A549 treated with CORT108297 at 1 μM for 4 hours (cell line): ENCODE measurements at places on chromosomes 13 and 19. TPM values are rescaled to one million over a fixed set of nuclear protein-coding genes. Genes with fewer than 3 reads are reported as not detected.

Gene CEP89
- 39.9 to 53.0 TPM (median 50.2 TPM) in 5 replicates for total RNA-seq

Gene LCP1
- 0.09 to 0.16 TPM (median 0.14 TPM) in 5 replicates for total RNA-seq

Gene SCEL
- 0.43 to 0.72 TPM (median 0.60 TPM) in 5 replicates for total RNA-seq

Gene KLK4
- total RNA-seq = 0.08 to 0.39 TPM (median 0.11 TPM) in 5 replicates

Gene UBE2L5
- not detected in 5 replicates for total RNA-seq

Gene SBNO2
- 28.1 to 47.8 TPM (median 46.9 TPM) in 5 replicates for total RNA-seq

Gene RPL21
- total RNA-seq = 1,210 to 1,778 TPM (median 1,278 TPM) in 5 replicates

Gene PEX11G
- 1.3 to 2.6 TPM (median 2.1 TPM) in 5 replicates for total RNA-seq

Gene ONECUT3
- total RNA-seq = not detected in 5 replicates

Gene CGB8
- total RNA-seq = 2.9 to 5.0 TPM (median 4.8 TPM) in 5 replicates

Gene VAV1
- total RNA-seq = 6.3 to 8.9 TPM (median 6.8 TPM) in 5 replicates

Gene MADCAM1
- 0.23 to 0.39 TPM (median 0.33 TPM) in 5 replicates for total RNA-seq

Gene JUNB
- 97.7 to 170 TPM (median 137 TPM) in 5 replicates for total RNA-seq

Gene SIGLEC9
- not detected in 5 replicates for total RNA-seq

Gene GRIK5
- total RNA-seq = 0.38 to 0.72 TPM (median 0.58 TPM) in 5 replicates

Gene ADGRL1
- total RNA-seq = 2.1 to 3.7 TPM (median 3.4 TPM) in 5 replicates

Gene RFX1
- total RNA-seq = 3.7 to 6.3 TPM (median 5.7 TPM) in 5 replicates

Gene NLRP4
- not detected in 5 replicates for total RNA-seq

Gene FXYD7
- 0.12 to 0.42 TPM (median 0.23 TPM) in 4 of 5 replicates, not detected in the other for total RNA-seq

Gene CCDC122
- 2.2 to 3.6 TPM (median 2.8 TPM) in 5 replicates for total RNA-seq

Gene ETV2
- total RNA-seq = 1.6 to 3.1 TPM (median 2.4 TPM) in 5 replicates

Gene RXFP2
- not detected in 5 replicates for total RNA-seq

Gene ACP7
- 0.12 to 0.22 TPM (median 0.14 TPM) in 5 replicates for total RNA-seq

Gene PALM
- 11.5 to 17.8 TPM (median 15.2 TPM) in 5 replicates for total RNA-seq

Gene FAAP24
- total RNA-seq = 15.0 to 17.0 TPM (median 15.8 TPM) in 5 replicates

Gene LIN7B
- total RNA-seq = 3.8 to 8.2 TPM (median 6.6 TPM) in 5 replicates

Gene IZUMO2
- total RNA-seq = not detected in 5 replicates

Gene KIR2DL1
- not detected in 5 replicates for total RNA-seq

Gene DPRX
- total RNA-seq = not detected in 5 replicates

Gene CYP4F8
- total RNA-seq = not detected in 5 replicates

Gene RASGRP4
- total RNA-seq = 0.07 to 0.14 TPM (median 0.11 TPM) in 3 of 5 replicates, not detected in the others

Gene MBD3L2
- total RNA-seq = not detected in 5 replicates

Gene NDFIP2
- total RNA-seq = 18.5 to 21.8 TPM (median 19.4 TPM) in 5 replicates

Gene UBE2S
- total RNA-seq = 320 to 492 TPM (median 460 TPM) in 5 replicates

Gene MAB21L1
- not detected in 5 replicates for total RNA-seq

Gene PBX4
- 0.91 to 2.2 TPM (median 1.6 TPM) in 5 replicates for total RNA-seq

Gene ZFP82
- 1.8 to 2.4 TPM (median 1.9 TPM) in 5 replicates for total RNA-seq

Gene CEACAM18
- not detected in 5 replicates for total RNA-seq

Gene TSSK6
- 0.85 to 2.1 TPM (median 1.7 TPM) in 5 replicates for total RNA-seq

Gene SIGLEC12
- not detected in 5 replicates for total RNA-seq

Gene FCGBP
- 0.45 to 1.2 TPM (median 0.91 TPM) in 5 replicates for total RNA-seq

Gene ELSPBP1
- total RNA-seq = not detected in 5 replicates
